Renal cortex interstitium (tissue), 15 donors: ENCODE measurements at places on chromosomes 16 and 17. TPM values are rescaled to one million over a fixed set of nuclear protein-coding genes. Genes with fewer than 3 reads are reported as not detected.

Gene CCL8
- polyA plus RNA-seq, result not detected

Gene SEBOX
- polyA plus RNA-seq, result not detected

Gene EPX
- polyA plus RNA-seq, result 0.89 TPM

Gene KRT25
- polyA plus RNA-seq, result 0.09 TPM

Gene HOXB2
- 52.5 TPM for polyA plus RNA-seq

Gene ARHGAP44
- polyA plus RNA-seq, result 6.6 TPM

Gene AANAT
- polyA plus RNA-seq, result 0.37 TPM

Gene PRR35
- 14.0 TPM for polyA plus RNA-seq

Gene PPP1R27
- 0.45 TPM for polyA plus RNA-seq

Gene ACAP1
- 7.6 TPM for polyA plus RNA-seq

Gene PDIA2
- 1.6 TPM for polyA plus RNA-seq

Gene CBX2
- polyA plus RNA-seq, result 31.8 TPM

Gene KCNJ18
- polyA plus RNA-seq, result not detected

Gene P2RX5
- polyA plus RNA-seq, result 1.4 TPM

Gene HLF
- polyA plus RNA-seq, result 3.0 TPM

Gene GPR142
- not detected for polyA plus RNA-seq

Gene TBC1D3E
- polyA plus RNA-seq, result not detected

Gene TSPOAP1
- 78.4 TPM for polyA plus RNA-seq

Gene ATP2C2
- 0.52 TPM for polyA plus RNA-seq

Gene METRNL
- 61.8 TPM for polyA plus RNA-seq

Gene GPR139
- not detected for polyA plus RNA-seq

Gene CLEC18A
- 73.5 TPM for polyA plus RNA-seq

Gene IGFALS
- polyA plus RNA-seq, result 2.1 TPM

Gene EXOC3L1
- 4.3 TPM for polyA plus RNA-seq

Gene C17orf50
- 0.26 TPM for polyA plus RNA-seq

Gene CBFA2T3
- 5.5 TPM for polyA plus RNA-seq

Gene MT1G
- 31.1 TPM for polyA plus RNA-seq

Gene EVI2B
- 2.7 TPM for polyA plus RNA-seq

Gene NFATC2IP
- 39.1 TPM for polyA plus RNA-seq

Gene ST6GALNAC2
- polyA plus RNA-seq, result 9.8 TPM

Gene EFCAB3
- 0.20 TPM for polyA plus RNA-seq

Gene CMTM2
- 0.52 TPM for polyA plus RNA-seq

Gene SOX9
- polyA plus RNA-seq, result 20.8 TPM

Gene CACNG5
- 2.9 TPM for polyA plus RNA-seq

Gene ITGA2B
- polyA plus RNA-seq, result 3.2 TPM

Gene RAB26
- 3.4 TPM for polyA plus RNA-seq

Gene CHST6
- polyA plus RNA-seq, result 0.65 TPM

Gene TPSD1
- polyA plus RNA-seq, result not detected

Gene KRT9
- not detected for polyA plus RNA-seq
